CD4-positive, alpha-beta memory T cell (primary cell): ENCODE measurements at places on chromosomes 1 and 21.

- H3K4me1 ChIP-seq: no peaks in the 10 kb centered on the region
- DNase-seq: no peak
- no peaks in the 10 kb centered on the region for H3K27me3 ChIP-seq
These were observed 46.9 kb upstream of the LIN9 start for GRCh38 chr1:226355669-226356551.

DNA sequence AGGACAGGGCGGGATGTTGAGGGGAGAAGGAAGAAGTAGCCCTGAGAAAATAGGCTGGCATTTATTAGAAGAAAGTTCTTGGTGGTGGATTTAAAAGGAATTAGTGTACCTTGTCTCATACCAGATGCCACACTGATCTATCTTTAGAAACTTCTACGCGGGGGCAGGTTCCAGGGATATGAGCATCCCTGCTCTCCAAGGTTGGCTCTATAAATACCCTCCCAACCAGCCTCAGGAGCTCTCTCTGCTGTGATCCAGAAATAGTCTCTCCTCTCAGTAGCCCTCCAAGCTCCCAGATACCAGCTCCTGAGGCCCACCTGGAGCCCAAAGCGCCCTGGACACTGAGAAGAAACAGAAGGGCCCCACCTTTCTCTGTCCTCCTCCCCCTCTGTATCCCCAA lies 128.3 kb upstream of the TNR start:
- H3K36me3 ChIP-seq: no peaks in the 10 kb centered on the region
- H3K27ac ChIP-seq: no peak overlapping the region
- H3K4me1 ChIP-seq: no peaks in the 10 kb centered on the region

DNA sequence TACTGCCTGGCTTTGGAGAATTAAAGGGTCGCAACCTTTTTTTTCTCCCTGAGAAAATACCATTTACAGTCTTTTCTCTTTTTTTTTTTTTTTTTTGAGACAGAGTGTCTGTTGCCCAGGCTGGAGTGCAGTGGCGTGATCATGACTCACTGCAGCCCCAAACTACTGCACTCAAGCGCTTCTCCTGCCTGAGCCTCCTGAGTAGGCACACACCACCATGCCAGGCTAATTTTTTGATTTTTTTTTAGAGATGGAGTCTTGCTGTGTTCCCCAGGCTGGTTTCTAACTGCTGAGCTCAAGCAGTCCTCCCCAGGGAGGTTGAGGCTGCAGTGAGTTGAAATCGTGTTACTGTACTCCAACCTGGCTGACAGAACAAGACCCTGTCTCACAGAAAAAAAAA lies 24.6 kb downstream of the UBE4B start:
- no peaks in the 10 kb centered on the region for H3K4me1 ChIP-seq
- H3K27me3 ChIP-seq: no peaks in the 10 kb centered on the region

DNA sequence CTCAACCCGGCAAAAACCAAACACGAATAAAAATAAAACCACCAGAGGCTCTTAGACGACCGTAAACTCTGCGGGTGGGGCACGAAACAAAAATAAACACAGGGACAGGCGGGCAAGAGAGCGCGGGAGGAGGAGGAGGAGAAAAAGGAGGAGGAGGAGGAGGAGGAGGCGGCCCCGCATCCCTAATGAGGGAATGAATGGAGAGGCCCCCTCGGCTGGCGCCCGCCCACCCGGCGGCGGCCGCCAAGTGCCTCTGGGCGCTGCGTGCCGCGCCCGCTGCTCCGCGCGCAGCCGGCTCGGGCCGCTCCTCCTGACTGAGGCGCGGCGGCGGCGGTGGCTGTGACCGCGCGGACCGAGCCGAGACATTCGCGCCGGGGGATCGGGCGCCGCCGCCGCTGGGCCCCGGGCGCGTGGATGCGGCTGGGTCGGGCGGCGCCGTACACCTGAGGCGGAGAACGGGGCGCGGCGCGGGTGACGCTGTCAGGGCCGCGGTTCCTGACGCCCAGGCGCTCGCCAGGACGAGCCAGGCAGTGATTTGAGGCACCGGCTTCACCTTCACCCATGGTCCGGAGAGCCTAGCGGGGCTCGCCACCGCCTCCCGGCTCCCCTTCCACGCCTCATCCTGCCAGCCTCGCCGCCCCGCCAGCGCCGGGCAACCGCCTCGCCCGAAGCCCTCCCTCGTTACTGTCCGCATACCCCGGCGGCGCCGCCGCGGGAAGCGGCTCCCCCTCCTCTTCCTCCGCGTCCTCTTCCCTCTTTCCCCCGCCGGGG lies at the start of gene MARK1:
TSS of gene MARK1 (plus strand) at position 229 of the 771 bp plus-strand sequence. CDS start 687 bp downstream, outside the sequence.
- peak within 1 kb of the TSS; percentile 31 for H3K4me3 ChIP-seq
- peak; percentile 4 for DNase-seq
- peaks cover 18% of the 10 kb centered on the region for H3K27me3 ChIP-seq
- H3K36me3 ChIP-seq: no peaks in the 10 kb centered on the region
- no peaks in the 10 kb centered on the region for H3K4me1 ChIP-seq

DNA sequence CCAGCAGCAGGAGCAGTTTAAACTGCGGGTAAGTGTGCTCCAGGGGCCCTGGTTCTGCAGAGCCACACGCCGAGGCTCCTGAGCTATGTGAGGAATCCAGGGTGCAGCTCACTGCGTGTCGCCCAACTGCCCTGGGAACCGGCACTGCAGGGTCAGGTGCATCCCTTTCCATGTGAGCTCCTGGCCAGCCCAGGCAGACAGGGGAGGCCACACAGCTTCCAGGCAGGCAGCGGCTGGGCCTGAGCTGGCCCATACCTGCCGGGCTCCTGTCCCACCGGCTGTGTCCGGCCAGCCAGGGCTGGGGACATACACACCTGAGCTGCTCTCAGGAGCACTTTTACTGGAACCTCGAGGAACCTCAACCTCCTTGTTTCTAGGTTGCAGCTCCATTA lies 18.6 kb upstream of the COL18A1 start:
- H3K4me1 ChIP-seq: no peaks in the 10 kb centered on the region
- no peak overlapping the region for H3K27ac ChIP-seq
- no peak for DNase-seq

GRCh38 chr1:59151860-59152259 lies 145.0 kb upstream of the FGGY start:
- no peaks in the 10 kb centered on the region for H3K27me3 ChIP-seq
- H3K36me3 ChIP-seq: no peaks in the 10 kb centered on the region
- H3K4me3 ChIP-seq: no peak overlapping the region
- H3K27ac ChIP-seq: no peak overlapping the region

GRCh38 chr1:167331650-167332049 lies 111.0 kb downstream of the POU2F1 start:
- no peak for DNase-seq
- H3K4me3 ChIP-seq: no peak overlapping the region
- H3K27ac ChIP-seq: no peak overlapping the region

GRCh38 chr1:246923482-246923881 lies 8.3 kb downstream of the AHCTF1 start:
- no peak for DNase-seq
- no peaks in the 10 kb centered on the region for H3K36me3 ChIP-seq
- no peak overlapping the region for H3K27ac ChIP-seq
- H3K4me1 ChIP-seq: peaks cover 63% of the 10 kb centered on the region
